ENCODE measurements at places on chromosomes 13 and 19. TPM values are rescaled to one million over a fixed set of nuclear protein-coding genes. Genes with fewer than 3 reads are reported as not detected.

DNA sequence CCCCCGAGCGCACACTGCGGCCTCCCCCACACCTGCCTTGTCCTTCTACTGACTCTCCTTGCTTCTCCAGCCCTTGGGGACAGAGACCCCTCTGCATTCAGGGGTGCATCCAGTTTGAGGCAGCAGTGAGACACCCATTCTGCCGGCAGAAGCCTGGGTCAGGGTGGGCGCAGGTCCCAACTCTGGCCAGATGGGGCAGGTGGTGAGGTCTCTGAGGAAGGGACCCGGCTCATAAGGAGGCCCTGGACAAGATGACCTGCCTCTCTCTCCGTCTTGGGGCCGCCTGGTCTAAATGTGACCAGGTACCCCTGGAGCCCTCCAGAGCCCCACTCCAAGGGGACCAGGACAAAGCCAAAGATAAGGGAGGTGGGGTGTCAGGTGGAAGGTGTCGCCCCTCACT, 6.1 kb downstream of the CHERP start:
- no peak for DNase-seq

DNA sequence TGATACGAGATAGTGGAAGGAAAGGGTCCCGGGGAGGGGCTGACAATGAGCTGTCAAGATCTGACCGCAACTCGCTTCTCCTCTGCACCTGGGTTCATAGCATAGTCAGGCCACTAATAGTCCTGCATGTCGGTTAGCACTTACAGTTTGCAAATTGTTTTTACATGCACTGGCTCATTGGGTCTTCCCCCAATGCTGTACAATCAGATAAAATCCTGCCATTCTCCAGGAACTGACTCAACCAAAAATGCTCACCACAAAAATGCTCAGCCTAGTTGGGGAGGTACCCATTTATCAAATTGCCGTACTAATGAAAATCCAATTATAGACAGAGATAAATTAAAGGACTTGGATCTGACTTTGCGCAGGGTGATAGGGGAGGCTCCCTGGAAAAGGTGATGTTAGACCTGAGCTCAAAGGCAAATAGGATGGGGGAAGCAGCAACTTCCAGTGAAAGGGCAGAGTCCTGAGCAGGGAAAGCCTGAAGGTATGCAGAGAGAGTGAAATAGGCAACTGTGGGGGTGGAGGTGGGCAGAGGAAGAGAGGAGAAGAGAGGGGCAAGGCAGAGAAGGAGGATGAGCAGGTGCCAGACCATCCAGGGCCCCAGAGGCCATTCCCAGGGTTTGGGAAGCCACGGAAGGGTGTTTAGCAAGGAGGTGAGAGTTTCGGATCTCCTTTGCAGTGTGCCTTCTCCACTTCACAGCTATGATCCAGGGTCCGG, 326.1 kb upstream of the TSHZ3 start:
- no peak for DNase-seq

DNA sequence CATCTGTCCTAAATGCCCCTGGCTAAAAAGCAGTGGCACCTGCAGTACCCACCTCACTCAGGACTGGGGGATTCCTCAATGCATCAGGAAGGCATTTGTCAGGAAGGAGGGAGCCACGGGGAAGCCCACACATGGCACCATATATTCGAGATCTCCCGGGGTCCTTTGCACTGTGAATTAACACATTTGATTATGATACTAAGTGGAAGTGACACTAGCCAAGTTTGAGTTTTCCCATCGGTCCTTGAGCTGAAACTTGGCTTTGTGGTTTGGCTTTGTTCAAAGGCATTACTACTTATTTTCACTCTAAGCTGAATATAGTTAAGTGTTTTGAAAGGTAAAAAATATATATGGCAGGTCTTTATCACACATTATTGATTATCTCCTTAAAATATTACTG, 168.7 kb upstream of the MYO16 start:
- DNase-seq = no peak

The CEACAM16 gene
- not detected for total RNA-seq

GRCh38 chr13:105778196-105778595, 757.3 kb downstream of the EFNB2 start:
- no peak for DNase-seq

The SNRPA gene
- 126 TPM for total RNA-seq

- DNase-seq = no peak
Observed at GRCh38 chr13:105196052-105196451, 1339.4 kb downstream of the EFNB2 start.

- DNase-seq = peak; percentile 34
Observed at GRCh38 chr13:110109910-110110309, 197.0 kb downstream of the COL4A1 start.

DNA sequence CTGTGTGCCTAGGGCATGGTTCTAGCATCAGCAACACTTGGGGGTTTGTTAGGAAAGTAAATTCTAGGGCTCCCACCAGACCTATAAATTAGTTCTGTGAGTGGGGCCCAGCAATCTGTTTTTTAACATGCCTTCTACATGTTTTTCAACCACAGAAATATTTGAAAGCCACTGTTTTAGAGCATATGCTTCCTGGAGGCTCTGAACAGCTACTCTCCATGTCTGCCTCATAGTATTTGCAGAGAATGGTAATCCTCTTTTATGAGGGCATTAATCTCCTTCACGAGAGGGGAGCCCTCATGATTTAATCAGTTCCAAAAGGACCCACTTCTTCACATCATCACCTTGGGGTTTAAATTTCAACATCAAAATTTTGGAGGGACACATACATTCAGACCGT, 6.0 kb downstream of the SPATA13 start:
- DNase-seq = no peak

The PBX4 gene
- total RNA-seq = 2.3 TPM

The CPT1C gene
- 2.0 TPM for total RNA-seq

GRCh38 chr13:46672338-46673090, 119.5 kb downstream of the LRCH1 start:
- DNase-seq = no peak

The MATK gene
- total RNA-seq = 1.2 TPM

The TGFBR3L gene
- total RNA-seq = not detected

The SLAIN1 gene
- total RNA-seq = 3.5 TPM

DNA sequence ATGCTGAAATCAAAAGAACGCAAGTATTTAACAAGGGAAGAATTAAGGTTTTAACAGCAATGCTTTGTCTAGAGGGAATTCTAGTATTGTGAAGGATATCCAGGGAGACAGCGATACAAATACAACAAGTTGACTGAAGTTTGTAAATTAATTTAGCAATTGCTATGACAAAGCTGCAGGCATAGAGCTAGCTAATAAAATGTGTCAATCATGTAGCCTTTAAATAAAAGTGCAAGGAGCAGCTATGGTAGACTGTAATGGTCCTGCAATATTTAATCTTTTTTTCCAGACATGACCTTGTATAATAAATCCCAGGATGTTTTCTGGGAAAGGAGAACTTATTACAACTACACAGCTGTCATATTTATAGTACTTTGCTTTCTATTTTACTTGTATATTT, 779.3 kb downstream of the SLITRK5 start:
- no peak for DNase-seq
